ENCODE measurements at places on chromosomes 4 and X.

- no peak for DNase-seq
Observed at GRCh38 chr4:169225812-169226211, 44.9 kb downstream of the SH3RF1 start.

DNA sequence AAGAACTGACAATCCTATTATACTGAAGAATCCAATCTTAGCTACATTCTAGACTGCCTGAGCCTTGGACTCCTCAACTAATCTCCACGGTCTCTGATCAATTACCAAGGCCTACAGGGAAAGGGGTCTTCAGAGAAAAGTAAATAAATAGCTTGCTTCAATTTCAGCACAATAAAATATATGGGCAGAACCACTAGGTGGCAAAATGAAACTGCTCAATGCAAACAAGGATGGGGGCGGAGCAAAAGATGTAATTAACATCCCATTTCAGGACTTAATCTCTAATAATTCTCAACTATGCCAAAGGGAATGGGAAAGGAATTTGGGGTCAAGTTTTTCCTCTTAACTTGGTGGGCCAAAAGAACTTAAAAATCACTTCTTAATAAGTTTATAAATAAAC, 78.4 kb upstream of the MAP3K15 start:
- no peak for DNase-seq

DNA sequence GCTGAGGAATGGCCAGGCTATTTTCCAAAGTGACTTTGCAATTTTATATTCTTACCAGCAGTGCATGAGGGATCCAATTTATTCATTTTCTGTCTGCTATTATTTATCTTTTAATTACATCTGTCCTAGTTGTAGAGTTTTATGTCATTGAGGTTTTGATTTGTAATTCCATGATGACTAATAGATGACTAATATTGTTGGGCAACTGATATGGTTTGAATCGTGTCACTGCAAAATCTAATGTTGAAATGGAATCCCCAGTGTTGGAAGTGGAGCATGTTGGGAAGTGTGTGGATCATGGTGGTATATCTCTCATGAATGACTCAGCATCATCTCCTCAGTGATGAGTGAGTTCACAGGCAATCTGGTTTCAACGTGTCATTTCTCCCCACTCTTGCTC, 201.5 kb downstream of the TBX22 start:
- DNase-seq: peak; percentile 10

GRCh38 chr4:23788460-23788859, 101.4 kb downstream of the PPARGC1A start:
- DNase-seq: no peak

GRCh38 chr4:36823199-36823967, 421.2 kb upstream of the NWD2 start:
- DNase-seq: peak; percentile 29

DNA sequence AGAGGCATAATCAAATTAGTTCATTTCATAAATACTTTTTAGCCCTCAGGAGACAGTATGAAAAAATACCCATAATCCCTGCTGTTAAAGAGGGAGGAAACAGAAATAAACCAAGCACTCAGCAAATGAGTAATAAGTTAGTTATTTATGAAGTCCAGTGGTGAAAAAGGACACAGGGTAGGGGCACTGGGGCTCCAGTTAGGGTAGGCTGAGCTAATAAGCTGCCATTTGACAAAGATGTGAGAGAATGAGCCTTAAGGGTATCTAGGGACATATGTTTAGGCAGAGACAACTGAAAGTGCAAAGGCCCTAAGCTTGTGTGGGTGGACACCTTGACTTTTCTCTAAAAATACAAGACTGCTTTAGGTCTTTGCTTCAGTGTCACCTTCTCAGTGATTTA, 94.4 kb downstream of the IL15 start:
- no peak for DNase-seq

All from HS-5 (cell line).